Brain (organoid and tissue), 16 donors: ENCODE measurements at places on chromosomes 6 and 20.

DNA sequence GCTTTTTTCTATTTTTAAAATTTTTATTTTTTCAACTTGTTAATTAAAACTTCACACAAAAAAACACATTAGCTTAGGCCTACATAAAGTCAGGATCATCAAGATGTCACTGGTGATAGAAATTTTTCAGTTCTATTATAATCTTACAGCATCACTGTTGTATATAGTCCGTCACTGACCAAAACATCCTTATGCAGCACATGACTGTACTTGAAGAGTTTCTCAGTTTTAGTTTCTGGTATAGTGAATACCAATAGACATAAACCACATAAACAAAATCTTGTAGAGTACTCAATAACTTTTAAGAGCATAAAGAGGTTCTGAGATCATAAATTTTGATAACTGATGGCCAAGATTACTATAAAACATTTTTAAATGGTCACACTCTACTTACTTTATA, 71.8 kb downstream of the ASCC3 start:
- no peak for DNase-seq

DNA sequence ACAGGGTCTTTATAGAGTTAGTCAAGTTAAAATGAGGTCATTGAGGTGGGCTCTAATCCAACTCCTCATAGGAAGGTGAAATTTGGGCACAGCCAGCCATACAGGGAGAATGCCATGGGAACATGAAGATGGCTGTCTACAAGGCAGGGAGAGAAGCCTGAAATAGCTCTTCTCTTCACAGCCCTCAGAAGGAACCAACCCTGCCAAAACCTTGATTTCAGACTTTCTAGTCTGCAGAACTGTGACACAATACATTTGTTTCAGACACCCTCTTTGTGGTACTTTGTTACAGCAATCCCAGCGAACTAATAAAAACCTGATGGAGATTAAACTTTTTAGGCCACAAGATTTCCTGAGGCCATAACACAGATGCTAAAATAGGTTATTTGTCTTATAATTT, 43.1 kb upstream of the HECA start:
- no peak for DNase-seq

DNA sequence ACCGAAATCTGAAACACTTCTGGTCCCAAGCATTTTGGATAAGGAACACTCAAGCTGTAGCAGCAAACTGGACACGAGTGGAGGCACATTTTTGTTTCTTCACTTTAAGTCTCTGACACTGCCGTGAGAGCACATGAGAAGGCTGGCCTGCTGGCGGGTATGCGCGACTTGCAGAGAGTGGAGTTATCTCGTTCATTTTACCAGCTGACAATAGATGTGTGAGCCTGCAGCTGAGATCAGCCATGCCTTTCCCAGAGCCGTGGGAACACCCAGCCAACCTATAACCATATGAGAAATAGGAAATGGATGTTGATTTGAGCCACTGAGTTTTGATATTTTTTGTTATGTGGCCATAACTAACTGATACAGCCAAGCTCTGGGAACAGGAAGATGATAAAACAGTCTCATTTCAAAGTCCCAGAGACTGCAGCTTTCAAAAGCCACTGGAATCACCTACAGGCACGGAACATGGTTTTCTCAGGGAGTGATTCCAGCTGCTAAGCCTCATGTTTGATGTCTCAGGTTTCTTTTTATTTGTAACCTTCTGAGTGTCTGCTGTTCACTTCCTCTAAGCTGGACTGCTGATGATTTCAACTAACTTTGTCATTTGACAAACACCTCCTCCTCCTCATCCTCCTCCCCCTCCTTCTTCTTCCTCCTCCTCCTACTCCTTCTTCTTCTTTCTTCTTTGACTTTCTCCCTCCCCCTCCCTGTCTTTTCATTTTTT, 28.6 kb upstream of the LAMP5 start:
- no peak for DNase-seq

- DNase-seq, result no peak
Observed at GRCh38 chr6:20261685-20262084, 49.4 kb upstream of the MBOAT1 start.

DNA sequence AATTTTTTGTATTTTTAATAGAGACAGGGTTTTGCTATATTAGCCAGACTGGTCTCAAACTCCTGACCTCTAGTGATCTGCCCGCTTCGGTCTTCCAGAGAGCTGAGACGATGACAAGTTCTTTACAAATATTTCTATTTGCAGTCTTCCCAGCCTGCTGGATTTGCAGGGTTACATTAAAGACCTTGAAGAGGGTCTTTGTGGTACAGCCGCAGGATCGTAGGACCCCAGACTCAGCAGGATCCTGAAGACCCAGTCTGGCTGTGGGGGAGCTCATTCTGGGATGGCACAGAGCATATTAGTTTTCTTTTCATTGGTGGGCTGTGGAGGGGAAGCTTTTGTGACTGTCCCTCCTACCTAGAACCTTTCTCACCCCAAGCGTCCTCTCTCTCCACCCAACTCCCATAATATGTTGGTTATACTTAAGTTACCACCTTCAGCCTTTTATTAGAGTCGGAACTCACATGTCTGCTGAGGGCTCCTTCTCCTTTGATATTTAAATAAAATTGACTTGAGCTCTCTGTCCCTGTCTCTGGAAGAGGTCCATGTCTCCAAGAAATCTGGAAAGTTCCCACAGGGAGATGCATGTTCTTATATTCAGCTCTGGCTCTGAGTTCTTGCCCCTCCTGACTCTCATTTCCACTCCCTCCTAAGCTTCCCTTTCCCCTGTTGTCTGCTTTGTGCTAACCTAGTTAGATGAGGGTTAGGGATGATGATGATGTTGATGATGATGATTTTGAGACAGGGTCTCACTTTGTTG, 72.0 kb downstream of the TIAM2 start:
- DNase-seq, result peak; percentile 22

DNA sequence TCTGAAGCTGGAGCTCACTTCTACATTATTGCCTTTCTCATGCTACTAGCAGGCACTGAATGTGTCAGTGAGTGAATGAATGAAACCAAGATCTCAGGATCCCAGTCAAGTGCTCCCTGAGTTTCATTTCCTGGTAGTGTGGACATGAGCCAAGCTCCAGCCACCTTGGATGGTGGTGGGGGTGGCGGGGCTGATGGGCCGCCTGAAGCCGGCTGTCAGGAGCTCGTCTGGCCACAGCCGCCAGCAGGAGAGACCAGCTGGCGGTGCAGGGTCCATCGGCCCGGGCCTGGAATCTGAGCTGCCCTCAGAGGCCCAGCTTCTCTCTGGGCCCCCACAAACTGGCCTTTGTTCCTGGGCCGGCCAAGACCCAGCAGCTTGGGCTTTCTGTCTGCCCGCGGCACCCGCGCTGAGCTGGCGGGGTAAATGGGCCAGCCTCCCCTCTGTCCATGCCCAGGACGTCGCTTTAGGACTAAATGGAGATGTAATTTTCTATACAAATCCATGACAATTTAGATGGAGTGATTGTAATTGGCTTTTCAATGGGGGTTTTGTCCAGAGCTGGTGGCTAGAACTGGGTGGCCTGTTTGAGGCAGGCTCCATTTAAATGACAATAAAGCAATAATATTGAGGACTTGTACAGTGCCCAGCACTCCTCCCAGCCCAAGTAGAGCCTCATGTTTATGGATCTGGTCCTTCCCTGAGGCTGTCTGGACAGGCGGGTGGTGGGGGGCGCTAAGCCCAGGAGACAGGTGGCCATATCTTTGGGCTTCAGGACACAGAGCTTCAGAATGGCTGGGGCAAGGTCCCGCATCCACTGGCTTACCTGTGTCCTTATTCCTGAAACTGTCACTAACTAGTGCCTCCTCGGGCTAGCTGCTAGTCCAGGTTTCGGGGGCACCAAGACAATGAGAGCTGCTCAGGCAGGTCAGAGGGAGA, 43.5 kb downstream of the NOL4L start:
- DNase-seq, result peak; percentile 64

DNA sequence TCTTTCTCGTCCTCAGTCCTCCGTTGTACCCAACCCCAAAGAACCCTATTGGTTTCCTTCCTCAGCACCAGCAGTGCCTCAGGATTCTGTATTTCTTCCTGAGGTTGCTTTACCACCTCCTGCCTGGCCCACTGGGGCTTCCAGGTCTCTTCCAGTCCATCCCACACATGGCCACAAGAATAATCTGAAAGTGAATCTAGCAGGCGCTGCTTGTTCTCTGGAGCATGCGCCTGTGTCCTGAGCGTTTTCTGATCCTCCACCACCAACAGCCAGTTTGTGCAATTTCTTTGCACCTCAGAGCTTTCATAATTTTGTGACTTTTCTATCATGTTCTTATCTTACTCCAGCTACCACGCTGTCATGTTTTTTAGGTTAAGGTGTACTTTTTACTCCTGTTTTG, 11.6 kb upstream of the HSP90AB1 start:
- DNase-seq, result no peak

GRCh38 chr6:92756912-92757311, 662.4 kb downstream of the EPHA7 start:
- no peak for DNase-seq

GRCh38 chr6:252775-253535, 39.3 kb upstream of the DUSP22 start:
- DNase-seq, result no peak

DNA sequence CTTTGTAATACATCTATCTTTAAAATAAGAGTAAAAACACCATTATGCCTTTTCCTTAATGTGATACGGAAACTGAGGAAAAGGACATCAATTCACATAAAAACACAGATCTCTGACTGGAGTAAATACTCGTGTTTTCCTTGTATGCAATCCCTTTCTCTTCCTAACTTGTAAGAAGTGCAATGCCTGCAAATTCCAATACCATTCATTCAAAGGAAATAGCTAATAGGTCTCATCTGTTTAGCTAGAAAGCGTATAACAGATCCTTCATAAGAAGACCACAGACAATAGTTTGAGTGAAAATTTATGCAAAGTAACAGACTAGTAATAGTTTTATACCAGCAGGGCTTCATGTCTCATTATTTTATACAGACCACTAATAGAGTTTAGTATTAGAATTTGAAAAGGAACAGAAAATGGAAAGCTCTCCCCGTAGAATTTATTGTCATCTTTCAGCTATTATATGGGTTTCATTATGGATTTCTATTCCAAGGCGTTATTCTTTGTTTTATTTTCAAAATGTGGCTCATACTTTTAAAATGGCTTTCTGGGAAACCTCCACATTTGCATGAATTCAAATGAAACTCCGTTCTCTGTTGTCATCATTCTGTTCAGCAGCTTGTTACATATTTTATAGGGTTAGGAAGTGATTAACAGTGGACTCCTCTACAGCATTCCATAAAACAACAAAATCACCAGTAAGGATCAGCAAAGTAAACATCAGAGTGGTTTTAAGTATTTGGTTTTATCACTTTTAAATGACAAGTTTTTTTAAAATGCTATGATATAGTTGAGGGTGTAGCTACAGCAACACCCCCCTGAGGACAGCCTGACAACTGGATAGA, 186.7 kb downstream of the BTBD9 start:
- DNase-seq, result no peak

- no peak for DNase-seq
Observed at GRCh38 chr20:61590236-61590635, 338.2 kb downstream of the CDH4 start.

- peak; percentile 20 for DNase-seq
Observed at GRCh38 chr6:25456249-25457040, 177.3 kb downstream of the CARMIL1 start.

DNA sequence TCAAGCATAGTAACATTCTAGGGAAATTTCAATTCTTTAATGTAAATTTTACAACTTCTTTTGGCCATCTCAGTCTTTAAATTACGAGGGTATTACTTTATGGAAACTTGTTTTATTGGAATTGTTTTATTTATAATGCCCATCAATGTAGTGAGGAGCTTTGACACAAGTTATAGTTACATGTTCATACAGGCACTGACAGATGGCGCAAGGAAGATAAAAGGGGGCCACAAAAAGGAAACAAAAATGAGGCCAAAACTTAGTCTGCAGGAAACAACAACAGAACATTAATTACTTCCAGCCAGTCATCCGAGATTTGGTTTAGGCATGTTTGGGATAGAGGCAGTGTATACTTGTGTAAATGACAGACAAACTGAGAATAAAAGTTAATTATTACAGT, 18.3 kb downstream of the SESN1 start:
- DNase-seq, result no peak

DNA sequence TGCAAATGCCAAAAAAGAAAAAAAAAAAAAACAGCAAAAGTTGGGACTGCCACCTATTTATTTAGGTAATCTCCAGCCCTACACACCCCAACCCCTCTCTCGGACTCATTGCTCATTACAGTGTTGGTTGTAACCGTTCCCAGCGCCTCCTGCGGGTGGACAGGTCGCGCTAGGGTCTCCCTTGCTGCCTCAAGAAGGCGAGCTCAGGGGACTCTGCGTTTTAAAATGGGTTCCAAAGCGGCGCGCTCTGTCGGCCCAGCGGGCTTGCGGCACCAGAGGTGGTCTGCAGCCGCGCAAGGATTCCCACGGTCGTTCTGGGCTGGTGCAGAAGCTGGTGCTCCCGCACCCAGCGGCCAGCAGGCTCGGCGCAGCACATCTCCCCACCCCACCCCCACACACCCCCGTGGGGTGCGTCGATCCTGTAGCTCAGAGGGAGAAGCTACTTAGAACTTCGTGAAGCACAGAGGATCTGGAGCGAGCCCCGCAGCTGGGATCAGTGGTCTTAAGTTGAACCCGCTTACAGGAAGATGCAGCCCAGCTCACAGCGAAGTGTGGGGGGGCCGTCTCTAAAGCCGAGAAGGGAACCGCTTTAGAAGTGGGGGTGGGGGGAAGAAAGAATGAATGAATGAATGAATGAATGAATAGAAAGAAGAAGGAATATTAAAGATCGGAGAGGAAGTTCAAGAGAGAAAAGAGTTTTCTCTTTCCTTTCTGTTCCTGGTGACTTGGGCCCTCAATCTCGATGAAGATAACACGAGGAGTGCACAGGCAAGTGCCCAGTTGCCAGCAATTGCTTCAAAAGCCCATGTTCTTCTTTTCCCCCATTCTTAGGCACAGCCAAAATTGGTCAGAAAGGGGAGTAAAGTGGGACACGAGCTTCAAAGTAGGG, 780 bp downstream of the TFAP2A start:
- DNase-seq, result no peak

GRCh38 chr6:118495485-118496280, 52.4 kb upstream of the PLN start:
- peak; percentile 39 for DNase-seq

GRCh38 chr6:33927616-33928015, 123.8 kb upstream of the MLN start:
- DNase-seq, result no peak

DNA sequence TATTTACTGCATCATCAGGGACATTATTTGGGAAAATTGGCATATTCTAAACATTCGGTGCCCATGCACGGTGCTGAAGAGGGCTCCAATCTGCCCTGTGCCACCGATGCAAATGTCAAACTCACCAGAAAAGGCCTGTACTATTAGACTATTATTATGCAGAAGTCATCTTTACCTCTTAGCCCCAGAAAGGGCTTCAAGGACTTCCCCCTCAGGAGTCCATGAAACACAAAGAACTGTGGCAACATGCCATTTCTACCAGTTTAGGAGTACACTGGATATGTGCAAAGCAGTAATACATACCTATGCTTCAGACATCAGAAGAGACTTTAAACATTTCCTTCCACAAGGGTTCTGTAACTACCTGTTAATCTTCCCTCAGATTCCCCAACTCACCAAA, 8.6 kb downstream of the DIDO1 start:
- no peak for DNase-seq

GRCh38 chr6:31216208-31216898, 45.9 kb upstream of the POU5F1 start:
- DNase-seq, result no peak

- no peak for DNase-seq
Observed at GRCh38 chr6:130903007-130903406, 75.8 kb downstream of the SMLR1 start.
